ENCODE measurements at places on chromosomes 5 and 9.

DNA sequence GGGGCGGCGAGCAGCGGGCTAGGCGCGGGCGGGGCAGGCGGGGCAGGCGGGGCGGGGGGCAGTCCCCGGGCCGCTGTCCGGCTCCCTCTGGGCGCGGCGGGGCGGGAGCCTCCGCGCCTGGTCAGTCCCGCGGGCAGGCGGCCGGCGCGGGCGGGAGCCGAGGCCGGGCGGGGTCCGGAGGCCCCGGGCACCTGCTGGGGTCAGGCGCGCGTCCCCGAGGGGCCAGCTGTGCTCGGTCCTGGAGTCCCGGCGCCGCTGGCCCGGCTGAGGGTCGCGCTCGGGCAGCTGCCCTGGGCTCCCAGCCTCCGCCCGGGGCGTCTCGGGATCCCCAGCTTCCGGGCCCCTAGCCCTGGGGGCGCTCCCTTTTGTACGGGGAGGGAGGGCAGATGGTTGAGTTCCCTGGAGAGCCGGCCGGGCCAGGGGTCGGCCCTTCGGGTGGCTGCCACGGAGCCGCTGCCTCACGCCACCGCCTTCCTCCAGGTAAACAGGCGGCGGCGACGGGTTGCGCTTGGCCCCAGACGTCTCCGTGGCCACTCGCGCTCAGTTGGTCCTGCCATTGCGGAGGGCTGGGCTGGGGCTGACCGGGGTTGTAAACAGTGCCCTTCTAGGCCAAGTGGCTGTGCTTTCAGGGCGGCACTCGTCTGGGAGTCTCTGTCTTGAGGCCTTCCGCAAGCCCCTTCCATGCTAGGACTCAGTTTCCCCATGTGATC lies 473 bp downstream of the ZBTB34 start:
- DNase-seq, result no peak

DNA sequence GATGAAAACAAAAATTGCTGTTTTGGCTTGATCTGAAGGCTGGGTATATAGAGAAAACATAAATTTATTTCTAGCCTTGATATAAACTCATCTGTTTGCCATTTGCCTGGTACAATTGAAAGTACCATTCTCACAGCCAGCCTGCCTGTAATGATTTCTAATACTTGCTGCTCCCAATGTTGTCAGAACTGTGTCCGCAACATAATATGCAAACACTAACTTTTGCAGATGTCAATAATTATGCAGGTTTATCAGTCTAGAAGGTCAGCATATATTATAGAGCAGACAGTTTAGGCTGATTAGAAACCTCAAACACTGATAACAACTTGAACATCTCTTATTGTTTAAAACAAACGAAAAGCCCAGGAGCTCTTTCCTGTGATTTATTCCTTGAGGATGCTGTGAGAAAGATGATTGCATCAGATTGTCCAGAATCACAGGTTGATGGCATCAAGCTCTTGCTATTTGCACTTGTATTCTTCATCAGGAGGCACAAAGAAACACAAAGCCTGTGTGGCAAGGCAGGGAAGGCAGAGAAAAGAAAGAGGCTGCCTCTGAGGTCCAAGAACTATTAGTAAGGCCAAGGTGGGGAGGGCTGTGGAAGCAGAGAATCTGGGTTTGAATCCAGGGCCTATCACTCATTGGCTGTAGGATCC lies 21.4 kb upstream of the HMHB1 start:
- no peak for DNase-seq

DNA sequence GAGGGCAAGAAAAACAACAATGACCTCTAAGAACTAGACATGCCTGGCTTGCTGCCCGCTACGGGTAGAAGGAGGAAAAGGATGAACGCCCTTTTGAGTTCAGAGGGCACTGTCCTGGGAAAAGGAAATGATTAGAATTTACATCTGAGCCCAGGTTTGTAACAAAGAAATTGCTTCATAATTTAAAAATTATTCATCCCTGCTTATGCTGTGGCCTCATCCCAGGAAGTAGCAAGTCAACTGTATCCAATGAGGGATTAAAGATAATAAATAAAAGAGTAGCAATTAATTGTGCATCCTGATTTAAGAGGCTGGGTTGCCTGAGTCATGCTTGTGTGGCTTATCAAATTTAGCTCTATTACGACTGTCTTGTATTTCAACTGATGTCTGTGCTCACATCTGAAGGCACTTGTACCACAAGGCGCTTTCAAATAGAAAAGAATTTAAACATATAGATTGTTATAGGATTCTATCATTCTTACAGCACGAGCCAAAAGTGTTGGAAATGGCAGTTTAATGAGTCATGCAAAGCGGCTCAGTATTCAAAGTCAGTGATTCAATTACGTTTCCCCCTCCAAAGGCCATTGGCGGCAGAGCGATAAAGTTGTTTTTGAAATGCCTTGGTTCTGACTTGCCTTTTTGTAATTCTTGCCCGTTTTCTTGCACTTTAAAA lies 40.0 kb upstream of the DMRT1 start:
- no peak for DNase-seq

DNA sequence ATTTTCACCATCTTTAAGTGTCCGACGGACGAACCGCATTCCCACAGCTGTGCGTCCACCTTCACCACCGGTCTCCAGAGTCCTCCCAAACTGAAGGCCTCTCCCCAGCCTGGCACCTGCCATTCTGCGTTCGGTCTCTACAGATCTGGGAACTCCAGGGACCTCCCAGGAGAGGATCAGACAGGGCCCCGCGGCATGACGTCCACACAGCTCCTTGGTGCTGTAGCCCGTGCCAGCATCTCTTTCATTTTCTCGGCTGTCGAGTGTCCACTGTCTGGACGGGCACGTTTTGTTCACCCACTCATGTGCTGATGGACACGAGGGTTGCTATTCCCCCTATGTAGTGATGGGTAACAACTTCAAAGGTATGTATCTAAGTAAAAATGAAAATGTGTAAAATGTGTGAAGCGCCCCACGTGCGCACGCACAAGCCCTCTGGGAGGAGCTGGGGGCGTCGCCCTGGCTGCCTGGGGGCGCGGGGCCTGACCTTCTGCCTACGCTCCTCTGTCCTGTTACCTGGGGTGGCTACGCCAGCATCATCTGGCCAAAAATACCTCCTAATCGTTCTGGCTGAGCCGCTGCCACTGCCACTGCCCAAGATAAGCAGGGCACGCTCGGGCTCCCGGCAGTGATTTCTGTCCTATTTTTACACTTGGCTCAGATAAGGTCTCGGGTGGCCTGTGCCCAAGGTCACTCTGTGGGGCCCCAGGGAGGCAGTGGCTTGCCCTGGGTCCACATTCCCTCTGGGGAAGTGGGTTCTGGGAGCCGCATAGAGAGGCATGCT lies 10.8 kb upstream of the SLC12A7 start:
- no peak for DNase-seq

DNA sequence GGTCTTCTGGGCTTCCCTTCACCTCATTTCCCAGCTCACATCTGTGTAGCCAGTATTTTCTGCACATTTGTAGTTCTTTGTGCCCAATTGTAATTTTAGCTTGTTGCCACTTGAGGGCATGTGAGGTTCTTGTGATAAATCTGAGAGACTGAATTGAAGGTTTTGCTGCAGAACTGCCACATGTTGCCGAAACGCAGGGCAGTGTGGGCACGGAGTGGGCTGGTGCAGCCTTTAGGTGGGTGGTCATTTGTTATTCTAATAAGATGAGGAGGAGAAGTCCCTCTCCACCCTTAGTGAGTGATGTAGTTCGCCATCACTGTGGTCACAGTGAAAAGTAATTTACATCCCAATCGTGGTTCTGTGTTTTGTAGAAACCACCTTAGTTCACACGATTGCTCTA lies 21.2 kb downstream of the OTULIN start:
- DNase-seq, result peak; percentile 36

DNA sequence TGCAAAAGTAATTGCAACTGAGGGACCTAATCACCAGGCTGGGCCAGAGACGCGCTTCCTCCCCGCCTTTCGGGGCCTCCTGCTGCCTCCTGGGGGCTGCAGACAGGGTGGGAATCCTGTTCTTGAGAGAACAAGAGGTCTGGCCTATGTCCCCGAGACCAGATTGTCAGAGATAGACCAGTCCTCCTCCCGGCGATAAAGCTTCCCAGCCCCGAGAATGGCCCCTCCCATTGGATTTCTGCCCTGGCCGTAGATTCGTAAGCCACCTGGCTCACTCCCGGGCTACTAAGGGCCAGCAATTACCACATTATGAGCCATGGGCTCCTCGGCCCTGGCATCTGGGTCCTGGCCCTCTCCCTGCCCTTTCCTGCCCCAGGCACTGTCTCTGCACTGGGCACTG lies 70.4 kb downstream of the HRH2 start:
- DNase-seq, result no peak

DNA sequence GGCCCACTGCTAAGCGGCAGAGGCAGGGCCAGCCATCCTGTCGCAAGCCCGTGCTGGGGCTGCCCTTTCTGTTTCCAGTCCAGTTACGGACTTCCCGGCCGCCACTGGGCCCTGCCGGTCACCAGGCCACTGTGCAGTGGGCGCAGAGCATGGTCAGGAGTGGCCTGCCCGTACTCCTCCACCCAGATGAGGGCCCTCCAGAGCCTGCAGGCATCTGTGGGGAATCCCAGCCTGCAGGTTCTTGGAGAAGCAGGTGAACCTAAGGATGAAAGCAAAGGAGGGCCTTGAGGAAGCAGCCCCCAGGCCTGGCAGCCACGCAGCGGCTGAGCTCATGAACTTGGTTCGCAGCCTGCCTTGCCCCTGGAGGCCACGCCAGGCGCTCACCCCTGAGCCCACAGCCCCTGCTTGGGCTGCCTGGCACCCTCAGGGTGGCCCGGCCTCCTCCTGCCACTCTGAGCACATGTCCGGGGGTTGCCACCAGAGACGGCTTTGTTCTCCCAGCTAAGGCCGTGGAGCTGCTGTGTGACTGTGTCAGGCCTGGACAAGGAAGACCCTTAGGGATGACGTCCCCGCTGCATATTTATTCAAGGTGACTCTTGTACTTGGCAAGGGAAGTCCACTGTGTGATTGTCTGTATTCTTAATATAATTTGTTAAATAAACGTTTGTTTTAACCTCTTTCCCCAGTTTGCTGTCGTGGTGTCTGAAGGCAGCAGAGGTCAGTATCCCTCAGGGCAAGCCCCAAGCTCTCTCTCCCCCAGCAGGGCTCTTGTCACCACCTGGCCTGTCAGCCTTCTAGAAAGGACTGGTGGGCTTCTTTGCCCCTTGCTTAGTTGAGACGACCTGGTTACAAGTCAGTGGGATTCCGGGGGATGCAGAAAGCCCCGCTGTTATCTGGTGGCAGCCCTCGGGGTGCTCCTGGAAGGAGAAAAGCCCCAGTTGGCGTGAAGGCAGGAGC lies 107.1 kb upstream of the LMX1B start:
- DNase-seq, result no peak

DNA sequence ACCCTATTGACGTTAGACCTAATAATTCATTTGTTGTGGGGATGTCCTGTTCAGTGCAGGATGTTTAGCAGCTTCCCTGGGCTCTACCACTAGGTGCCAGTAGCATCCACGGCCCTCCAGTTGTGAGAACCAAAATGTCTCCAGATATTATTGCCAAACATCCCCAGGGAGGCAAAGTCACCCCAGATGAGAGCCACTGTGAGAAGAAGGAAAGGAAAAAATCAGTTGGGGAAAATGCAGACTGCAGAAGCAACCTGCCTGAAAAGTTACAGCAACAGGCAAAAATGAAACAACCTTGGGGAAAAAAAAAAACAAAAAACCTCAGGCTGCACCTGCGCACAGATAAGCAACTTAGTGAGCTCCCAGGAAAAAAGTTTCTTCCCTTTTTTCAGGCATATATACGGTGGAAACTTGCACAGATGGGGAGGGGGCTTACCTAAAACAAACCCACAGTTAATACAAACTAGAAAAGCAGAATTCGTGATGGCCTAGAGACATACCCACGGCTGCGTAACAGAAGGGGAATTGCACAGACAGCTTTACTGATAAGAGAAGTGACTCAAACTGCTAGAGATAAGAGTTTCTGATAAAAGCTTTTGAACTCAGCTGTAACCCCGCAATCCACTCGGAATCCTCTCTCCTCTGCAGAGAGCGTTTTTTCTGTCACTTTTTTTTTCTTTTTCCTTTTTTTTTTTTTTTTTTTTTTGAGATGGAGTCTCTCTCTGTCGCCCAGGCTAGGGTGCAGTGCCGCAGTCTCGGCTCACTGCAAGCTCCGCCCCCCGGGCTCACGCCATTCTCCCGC lies 29.8 kb upstream of the FBP1 start:
- DNase-seq, result peak; percentile 62

DNA sequence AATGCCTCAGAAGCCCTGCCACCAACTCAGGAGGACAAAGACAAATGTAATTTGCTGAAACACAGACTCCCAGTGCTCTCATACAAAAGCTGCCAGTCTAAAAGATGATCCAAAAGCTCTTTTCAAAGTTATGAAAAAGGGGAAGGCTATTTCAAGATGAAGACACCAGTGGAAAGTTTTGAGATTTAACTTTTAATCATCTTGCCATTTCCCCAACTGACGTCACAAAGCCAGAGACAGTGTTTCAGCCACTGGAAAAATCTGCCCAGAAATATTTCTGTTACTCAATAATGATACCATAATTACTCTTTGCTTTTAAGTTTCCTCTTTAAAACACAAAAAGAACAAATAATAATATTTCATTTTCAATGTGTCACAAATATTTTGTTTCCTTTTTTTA lies 20.9 kb downstream of the ENG start:
- peak; percentile 27 for DNase-seq

GRCh38 chr9:131773911-131774379 lies 34.1 kb upstream of the RAPGEF1 start:
- no peak for DNase-seq

GRCh38 chr5:139110526-139111168 lies 87.5 kb downstream of the SIL1 start:
- DNase-seq, result no peak

DNA sequence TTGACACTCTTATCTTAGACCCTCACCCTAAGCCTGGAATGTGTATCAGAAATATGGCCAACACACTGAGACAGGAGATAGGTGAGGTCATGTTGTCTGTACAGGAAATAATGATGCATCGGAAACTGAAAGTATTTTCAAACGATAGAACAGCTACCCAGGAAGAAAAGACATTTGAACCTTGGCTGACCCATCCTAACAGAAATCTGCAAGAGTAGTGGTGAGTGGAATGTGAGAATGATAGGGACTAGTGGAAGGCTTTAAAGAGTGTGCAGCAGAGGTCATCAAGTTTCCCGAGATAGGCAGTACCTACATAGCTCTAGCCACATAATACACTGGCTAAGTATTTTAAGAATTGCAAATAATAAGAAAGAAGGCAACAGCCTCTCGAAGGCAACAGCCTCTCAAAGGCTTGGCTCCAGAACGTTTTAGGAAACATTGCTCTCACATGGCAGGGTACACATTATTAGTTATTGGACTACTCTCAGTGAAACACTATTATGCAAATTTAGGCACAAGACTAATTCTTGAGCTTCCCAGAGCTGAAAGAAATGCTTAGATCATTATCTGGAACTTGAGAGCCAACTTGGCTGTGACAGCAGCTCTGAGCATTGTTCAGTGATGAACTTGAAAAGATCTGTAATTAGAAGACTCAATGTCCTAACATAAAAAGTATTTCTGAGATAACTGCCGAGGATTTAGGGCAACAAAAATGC lies 133.1 kb upstream of the FBXL7 start:
- DNase-seq, result no peak

DNA sequence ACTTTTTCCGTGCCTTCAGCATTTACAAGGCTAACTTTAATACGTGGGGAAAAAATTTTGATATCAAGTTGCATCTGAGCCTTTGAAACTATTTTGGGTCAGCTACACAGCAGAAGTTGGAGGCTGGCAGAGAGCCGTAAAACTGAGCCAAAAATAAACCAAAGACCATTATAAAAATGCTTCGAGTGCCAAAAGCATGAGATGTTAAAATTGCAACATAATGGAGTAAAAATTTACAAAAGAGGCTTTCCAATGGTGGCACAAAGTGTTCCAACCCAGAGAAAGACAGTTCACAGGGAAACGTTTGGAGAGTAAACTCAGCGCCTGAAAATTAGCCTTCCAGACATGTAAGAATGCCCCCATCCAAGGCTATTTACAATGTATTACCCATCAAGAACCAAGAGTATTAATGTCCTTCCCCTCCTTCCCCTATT lies 190.3 kb downstream of the TLE1 start:
- DNase-seq, result no peak
